RPMI7951 (cell line): ENCODE measurements at places on chromosomes 5 and 9. TPM values are rescaled to one million over a fixed set of nuclear protein-coding genes. Genes with fewer than 3 reads are reported as not detected.

DNA sequence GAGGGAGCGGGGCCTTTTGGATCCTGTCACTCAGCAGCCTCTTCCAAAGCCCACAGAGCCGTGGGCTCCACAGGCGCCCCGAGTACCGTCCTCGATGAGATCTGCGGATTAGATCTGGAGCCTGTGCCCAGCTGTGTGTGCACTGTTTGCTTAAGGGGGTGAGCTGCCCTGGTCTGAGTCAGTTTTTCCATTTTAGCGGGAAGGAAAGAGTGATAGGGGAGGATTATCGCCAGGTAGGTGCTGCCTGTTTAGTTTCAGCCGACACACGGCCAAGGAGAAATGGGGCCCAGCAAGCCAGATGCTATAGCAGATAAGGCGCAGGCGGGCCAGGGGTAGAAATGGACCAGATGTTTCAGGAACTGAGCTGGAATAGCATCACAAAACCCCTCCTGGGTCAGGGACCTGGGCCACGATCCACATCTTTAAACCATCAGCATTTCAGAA, 18.1 kb downstream of the COL5A1 start:
- DNase-seq = no peak

The ADAMTS2 gene
- 0.49 and 0.60 TPM in 2 replicates for total RNA-seq

GRCh38 chr5:179318221-179318955, 26.9 kb downstream of the ADAMTS2 start:
- DNase-seq = no peak

The PCA3 gene
- not detected in 2 replicates for total RNA-seq

GRCh38 chr9:138105561-138106505, 228.3 kb downstream of the CACNA1B start:
- no peak for DNase-seq

The CYLC2 gene
- total RNA-seq = not detected in 2 replicates

The F12 gene
- 0.12 and 0.59 TPM in 2 replicates for total RNA-seq

The LCN9 gene
- not detected in 2 replicates for total RNA-seq

- DNase-seq = peak; percentile 36
These were observed 552 bp downstream of the OTULINL start for GRCh38 chr5:14581891-14582796.

The CNTLN gene
- total RNA-seq = 9.6 and 10.6 TPM in 2 replicates

- peak; percentile 39 for DNase-seq
These were observed 69.5 kb upstream of the ANXA1 start for GRCh38 chr9:73081979-73082657.

GRCh38 chr5:160621526-160621925, 199.9 kb downstream of the PTTG1 start:
- DNase-seq = no peak

GRCh38 chr9:127647451-127647850, 35.4 kb downstream of the STXBP1 start:
- DNase-seq = no peak

GRCh38 chr9:4574657-4575243, 84.5 kb downstream of the SLC1A1 start:
- DNase-seq = no peak

DNA sequence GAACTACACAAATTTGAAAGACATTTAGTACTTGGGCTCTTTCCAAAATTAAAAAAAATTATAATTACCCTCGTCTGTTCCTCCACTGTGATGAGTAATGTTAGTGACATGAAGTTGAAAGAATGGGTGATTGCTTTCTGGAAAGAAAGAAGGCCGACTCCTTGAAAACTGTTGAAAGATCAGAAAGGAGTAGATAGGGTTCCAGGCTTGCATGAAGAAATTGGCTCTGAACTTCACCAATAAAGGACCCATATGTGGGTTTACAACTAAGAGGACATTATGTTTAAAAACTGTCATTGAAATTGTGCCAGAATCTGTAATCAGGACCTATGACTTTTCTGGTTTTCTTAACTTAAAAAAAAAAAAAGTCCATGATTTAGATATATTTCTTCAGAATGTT, 20.7 kb upstream of the MOCS2 start:
- peak; percentile 40 for DNase-seq
